ENCODE measurements at places on chromosomes 2 and 18.

DNA sequence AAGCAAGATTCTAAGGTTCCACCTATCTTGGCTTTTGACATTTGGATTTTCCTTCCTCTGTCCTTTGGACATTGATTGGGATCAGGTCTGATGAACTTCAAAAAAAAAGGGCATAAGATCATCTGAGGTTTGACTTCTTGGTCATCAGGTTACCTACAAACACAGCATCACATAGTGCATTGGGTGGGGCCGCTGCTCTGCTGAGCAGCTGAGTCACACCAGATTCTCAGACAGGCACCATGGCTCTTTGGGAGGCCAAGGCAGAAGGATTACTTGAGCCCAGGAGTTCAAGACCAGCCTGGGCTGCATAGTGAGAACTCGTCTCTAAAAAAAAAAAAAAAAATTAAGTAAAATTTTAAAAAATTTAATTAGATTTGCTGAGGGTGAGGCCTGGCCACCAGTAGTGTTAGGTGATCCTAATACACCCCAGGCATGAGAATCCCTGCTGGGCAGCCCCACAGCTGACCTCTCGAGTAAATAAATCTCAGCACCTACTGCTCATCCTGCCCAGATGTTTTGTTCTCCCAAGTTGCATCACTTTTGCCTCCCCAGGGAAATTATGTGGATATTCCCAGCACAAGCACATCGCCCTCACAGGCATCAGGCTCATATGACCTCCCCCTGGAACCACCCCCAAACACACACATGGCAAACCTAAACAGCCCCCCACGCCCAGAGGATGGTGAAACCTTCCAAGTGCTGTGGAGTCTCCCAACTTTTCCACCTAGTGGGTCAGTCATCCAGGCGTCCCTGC is 5.3 kb downstream of the MLPH start:
- DNase-seq: no peak

GRCh38 chr2:108184419-108184818 is 55.3 kb upstream of the SULT1C3 start:
- DNase-seq: no peak

DNA sequence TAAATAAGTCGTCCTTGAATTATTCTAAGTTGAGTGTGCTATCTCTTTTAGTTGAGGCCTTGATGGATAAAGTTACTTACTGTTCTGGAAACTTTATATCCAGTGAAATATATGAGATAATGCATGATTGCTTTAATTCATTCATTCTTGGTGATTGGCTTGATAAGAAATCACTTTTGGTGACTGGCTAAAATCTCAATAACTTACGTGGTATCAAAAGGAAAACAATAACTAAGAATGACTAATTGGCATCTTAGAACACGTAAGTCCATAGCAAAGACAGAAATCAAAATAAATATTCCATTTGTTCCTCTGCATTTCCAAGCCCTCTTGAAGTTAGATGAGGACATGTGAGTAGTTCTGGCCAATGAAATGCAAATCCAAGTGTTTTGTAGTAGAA is 251.6 kb downstream of the NUP35 start:
- no peak for DNase-seq

DNA sequence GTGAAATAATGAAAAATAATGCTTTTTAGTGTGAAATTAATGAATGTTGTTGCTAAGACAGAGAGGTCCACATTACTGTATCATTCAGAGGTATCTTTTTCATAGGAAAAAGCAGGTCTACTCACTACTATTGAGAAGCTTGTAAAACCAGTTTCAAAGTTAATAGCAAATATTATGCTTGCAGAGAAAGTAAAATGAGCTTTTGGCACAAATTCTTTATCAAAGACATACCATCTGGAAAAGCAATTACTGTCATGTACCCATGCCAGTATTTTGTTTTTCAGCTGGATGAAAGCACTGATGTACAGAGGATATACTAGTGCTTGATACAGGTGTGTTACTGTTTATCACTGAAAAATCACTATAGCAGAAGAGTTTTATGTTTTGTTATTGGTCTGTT is 77.5 kb downstream of the NCOA1 start:
- DNase-seq: no peak

GRCh38 chr18:43442571-43442970 is 165.3 kb upstream of the SYT4 start:
- no peak for DNase-seq

GRCh38 chr2:148730085-148730484 is 85.5 kb downstream of the EPC2 start:
- no peak for DNase-seq

All from stimulated activated CD4-positive, alpha-beta T cell treated with anti-CD3 and anti-CD28 coated beads, Interleukin-1b, Interleukin-23, amount 100 ng/mL, for 48 hours (primary cell).